ENCODE measurements at places on chromosomes 5 and 9.

GRCh38 chr9:18138656-18139055, 335.3 kb upstream of the ADAMTSL1 start:
- DNase-seq = no peak

- DNase-seq = no peak
Observed at GRCh38 chr5:175460126-175460525, 16.1 kb upstream of the DRD1 start.

DNA sequence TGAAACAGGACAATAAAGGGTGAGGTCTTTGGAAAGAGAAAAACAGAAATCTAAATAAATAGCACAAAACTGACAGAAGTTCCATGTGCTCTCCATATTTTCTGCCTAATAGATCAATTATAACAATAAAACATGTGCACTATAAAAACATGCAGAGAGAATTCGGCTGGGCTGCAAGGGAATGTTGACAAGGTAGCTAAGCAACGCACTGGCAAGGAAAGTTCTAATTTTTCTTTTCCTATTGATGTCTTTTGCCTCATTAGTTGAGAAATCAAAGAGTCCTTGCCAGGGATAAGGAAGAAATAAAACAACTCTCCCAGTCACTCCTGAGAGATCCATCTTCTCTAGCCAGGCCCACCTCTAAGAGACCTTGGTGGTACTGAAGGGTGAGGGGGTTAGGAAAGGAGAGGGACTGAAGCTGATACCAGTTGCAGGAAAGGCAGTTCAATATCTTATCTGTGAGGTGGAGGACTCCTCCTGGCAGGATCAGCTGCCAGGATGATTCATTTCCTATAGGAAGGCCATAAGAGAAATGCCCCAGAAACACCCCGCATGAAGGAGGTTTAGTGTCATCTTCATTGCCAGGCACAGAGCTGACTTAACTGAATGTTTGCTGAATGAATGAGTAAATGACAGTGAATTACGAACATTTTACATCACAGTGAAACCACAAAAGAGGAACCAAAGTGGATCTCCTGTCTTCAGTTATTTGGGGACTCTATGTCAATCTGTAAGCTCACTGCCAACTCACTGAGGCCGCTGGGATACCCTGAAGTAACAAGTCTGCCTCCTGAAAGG, 63.7 kb upstream of the IFNK start:
- DNase-seq = peak; percentile 40

DNA sequence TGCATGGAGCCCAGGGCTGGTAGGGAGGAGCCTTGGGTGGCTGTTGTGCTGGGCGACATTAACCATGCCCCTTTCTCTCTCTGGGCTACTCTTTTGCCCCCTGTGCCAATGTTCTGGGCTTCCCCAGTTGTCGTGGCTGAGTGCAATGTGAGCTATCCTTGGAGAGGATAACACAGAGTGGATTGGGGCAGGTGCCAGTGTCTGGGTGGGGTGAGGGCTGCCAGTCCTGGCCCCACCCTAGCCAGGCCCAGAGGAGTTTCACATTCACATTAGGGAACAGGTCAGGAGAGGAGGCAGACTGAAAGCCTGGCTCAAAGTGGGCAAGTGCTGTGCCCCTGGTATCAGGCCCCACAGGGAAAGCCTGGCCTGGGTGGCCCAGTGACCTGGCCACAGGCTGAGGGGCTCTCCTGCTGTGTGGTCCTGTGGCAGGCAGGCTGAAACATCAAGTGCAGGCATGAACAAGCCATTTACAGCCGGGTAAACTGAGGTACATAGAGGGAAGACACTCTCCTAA, 7.5 kb upstream of the NDST1 start:
- DNase-seq = no peak

GRCh38 chr5:13941468-13941867, 3.0 kb downstream of the DNAH5 start:
- DNase-seq = no peak

GRCh38 chr5:119304439-119305211, 51.2 kb upstream of the TNFAIP8 start:
- no peak for DNase-seq

DNA sequence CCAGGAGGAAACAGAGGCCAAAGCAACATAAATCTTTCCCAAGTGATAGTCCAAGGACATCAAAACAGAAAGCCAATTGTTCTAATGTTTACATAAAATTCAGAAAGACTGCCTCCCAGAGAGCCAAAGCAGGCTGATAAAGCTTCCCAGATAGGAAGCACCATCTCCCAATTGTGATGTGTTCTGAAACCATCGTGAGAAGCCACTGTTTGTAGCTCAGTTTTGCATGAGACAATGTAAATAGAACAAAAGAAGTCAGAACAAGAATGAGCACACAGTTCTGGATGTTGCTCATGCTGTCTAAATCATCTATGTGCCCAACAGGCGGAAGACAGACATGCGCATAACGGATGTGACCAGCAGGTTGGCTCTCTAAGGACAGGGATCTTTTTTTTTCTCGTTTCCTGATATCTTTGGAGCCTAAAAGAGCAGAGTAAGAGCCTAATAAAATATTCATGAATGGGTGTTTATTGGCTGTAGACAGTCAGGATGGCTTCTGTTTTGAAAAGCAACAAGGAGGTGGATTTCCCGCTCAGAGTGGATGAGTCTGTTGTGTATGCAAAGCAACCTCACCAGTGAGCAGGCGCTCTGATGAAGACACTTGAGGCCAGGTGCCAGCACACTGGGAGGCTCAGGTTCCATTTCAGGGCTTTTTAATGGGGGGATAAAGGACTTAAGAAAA, 113.6 kb downstream of the GNA14 start:
- no peak for DNase-seq

DNA sequence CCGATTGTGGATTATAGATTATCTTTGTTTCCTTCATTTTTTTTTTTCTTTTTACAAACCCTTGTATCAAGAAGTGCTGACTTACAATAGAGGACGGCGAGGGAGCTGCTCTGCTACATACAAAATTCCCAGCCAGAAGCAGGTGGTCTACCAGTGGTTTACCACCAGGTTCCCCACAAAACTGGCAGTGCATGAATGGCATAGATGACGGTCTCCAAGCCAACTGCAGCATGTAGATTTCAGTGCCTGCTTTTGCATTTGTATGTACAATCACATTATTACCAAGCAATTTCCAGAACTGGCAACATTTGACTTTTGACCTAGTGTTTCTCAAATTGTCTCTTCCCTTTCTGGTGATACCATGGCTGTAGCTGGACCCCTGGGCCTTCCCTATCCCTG, 84.0 kb downstream of the ACER2 start:
- no peak for DNase-seq

DNA sequence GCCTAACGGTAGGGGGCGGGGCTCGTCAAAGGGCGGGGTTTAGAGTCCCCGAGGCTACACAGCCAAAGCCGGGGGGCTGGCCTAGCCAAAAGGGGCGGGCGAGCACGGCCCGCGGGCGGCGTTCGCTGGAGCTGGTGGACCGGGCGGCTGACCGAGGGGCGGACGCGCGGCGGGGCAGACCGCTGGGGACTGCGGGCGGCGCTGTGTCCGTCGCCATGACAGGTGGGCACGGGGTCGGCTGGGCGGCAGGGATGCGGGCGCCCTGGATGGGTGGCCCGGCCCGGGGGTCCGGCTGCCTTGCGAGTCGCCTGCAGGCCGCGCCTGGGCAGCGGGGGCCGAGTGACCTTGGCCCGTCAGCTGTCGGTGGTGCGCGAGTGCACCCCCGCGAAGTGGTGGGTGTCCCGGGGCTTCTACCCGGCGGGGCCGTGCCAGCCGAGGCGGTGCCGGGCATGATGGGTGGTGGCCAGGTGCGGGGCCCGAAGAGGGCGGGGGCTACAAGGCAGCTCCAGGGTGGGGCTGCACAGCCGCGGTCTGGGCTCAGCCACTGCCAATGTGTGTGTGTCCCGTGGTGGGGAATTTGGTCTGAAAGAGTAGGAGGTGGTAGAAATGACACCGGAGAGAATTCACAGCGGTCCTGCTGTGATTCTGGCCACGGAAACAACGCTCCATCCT, at the start of gene CARD19:
Gene CARD19, plus strand, starts transcription at position 87 of the 672 bp plus-strand sequence. Its CDS starts 129 bp downstream, at position 216.
- peak; percentile 49 for DNase-seq

DNA sequence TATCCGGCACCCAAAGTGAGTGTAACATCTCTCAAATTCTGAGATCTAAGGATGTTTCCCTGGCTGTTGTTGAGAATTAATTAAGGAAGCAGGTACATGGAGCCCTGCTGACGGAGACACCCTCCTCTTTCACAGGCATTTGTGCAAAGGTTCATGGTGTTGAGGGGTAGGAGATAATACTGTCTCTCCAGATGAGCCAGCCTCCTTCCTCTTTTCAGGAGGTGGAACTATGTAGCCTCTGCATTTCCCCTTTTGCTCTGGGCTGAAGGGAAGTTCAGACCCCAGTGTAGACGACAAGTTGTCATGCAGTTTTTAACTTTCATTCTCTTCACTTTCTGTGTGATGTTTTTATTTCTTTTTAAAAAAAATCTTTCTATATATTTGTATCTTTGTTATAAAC, 107.5 kb downstream of the GALNT10 start:
- no peak for DNase-seq

DNA sequence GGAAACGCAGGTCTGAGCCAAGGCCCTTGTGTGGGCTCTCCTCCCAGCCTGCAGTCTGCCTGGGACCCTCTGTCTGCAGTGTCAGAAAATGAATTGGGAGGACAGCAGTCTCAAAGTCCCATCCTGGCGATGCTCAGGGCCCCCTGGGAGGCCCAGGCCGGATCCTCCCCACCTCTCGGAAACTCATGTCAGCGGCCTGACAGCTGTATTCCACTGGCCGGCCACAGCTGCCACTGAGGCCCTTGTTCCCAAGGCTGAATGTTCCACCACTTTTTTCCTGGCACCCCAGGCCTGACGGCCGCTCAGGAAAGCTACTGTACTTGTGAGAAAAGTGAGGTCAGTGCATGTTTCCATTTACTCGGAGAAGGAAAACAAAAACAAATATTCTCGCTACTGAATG, 180.0 kb downstream of the FGF18 start:
- DNase-seq = no peak

- peak; percentile 52 for DNase-seq
Observed at GRCh38 chr5:113047234-113047633, 70.6 kb downstream of the DCP2 start.

DNA sequence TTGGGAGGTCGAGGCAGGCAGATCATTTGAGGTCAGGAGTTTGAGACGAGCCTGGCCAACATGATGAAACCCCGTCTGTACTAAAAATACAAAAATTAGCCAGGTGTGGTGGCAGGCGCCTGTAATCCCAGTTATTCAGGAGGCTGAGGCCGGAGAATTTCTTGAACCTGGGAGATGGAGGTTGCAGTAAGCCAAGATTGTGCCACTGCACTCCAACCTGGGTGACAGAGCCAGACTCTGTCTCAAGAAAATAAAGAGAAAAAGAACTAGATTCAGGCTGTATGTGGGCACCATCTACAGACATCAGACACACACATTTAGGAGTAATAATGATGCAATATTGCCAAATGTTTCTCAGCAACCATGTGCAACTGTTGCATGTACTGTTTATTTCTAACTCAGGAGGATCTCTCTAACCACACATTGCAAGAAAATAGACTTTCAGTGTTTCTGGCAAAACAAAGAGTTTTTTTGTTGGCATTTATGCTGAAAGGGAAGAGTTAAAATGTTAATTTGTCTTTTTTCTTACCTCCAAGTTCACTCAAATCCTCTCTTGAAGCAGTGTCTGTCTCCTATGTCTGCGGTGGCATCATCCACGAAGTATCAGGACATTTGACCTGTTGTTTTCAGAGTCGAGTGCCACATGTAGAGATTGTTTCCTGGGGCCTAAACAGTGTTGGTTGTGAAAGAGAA, 5.1 kb upstream of the ORM1 start:
- DNase-seq = peak; percentile 73

GRCh38 chr9:21996438-21996837, 1.8 kb downstream of the CDKN2B-AS1 start:
- no peak for DNase-seq

- no peak for DNase-seq
Observed at GRCh38 chr9:101860920-101861319, 122.5 kb upstream of the GRIN3A start.

GRCh38 chr5:61333954-61334867, 2.2 kb downstream of the ZSWIM6 start:
- DNase-seq = no peak
